Aorta (tissue), 5 donors: ENCODE measurements at places on chromosomes 2 and 18.

- no peak for DNase-seq
Observed at GRCh38 chr2:20071397-20072383, 20.3 kb upstream of the LAPTM4A start.

GRCh38 chr2:135093670-135094330, 41.7 kb downstream of the RAB3GAP1 start:
- DNase-seq = no peak

- DNase-seq = no peak
Observed at GRCh38 chr2:31219131-31219969, 2.0 kb upstream of the CAPN14 start.

- no peak for DNase-seq
Observed at GRCh38 chr2:196415384-196415783, 224.1 kb upstream of the CCDC150 start.

DNA sequence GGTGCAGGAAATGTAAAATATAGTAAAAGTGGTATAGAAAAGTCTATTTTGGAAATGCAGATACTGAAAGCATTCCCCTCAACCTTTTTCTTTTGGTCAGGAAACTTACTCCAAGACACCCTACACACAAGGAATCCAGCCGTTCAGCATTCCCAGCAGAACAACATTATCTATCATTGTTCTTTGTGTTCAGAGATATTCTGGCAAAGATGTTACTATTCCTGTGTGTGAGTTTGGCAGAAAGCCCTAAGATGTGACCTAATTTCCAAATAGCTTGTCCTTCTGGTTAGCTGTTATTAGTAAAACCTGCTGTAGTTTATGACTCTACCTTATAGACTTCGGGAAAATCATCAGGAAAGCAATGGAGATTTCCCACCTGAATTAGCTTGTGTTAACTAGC, 78.1 kb upstream of the PELI1 start:
- DNase-seq = no peak

- no peak for DNase-seq
Observed at GRCh38 chr2:192082121-192082520, 112.6 kb downstream of the TMEFF2 start.
